ENCODE measurements at places on chromosomes 4 and X. TPM values are rescaled to one million over a fixed set of nuclear protein-coding genes. Genes with fewer than 3 reads are reported as not detected.

- DNase-seq, result no peak
Measured at GRCh38 chr4:60857130-60857753, 342.9 kb upstream of the ADGRL3 start.

GRCh38 chr4:170666909-170667308 is 577.2 kb upstream of the AADAT start:
- DNase-seq, result no peak

DNA sequence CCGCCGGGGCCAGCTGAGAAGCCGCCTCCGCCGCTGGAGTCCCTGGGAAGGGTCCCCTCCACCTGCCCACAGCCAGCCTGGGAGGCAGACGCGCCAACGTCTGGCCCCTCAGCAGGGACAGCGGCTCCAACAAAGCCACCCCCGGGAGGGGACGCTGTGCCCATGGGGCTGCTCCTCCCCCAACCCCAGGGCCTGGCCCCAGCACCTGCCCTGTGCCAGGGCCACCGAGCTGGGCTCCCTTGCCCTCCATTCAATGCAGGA is 6.1 kb upstream of the HMX1 start:
- no peak for DNase-seq

DNA sequence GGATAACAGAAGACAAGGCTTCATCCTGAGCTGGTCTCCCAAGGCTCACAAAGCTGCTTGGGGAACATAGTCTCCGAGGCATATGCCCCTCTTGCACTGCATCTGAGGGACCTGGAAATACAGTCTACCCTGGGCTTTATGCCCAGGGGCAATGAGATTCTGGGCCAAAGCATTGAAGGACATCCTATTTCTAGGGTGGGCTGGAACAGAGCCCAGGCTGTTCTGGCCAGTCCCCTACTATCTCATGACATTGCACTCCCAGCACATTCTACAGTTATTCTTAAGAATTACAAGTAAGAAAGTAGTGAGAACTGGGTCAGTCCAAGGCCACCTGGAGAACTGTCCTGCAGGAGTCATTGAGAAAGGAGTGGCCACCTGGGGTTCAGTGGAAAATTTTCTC is 107.6 kb downstream of the USP46 start:
- peak; percentile 83 for DNase-seq

- DNase-seq, result no peak
Measured at GRCh38 chrX:21800344-21800770, 39.1 kb upstream of the MBTPS2 start.

GRCh38 chrX:66731398-66731797 is 92.5 kb upstream of the EDA2R start:
- no peak for DNase-seq

- no peak for DNase-seq
Measured at GRCh38 chr4:2570551-2571222, 34.2 kb downstream of the FAM193A start.

DNA sequence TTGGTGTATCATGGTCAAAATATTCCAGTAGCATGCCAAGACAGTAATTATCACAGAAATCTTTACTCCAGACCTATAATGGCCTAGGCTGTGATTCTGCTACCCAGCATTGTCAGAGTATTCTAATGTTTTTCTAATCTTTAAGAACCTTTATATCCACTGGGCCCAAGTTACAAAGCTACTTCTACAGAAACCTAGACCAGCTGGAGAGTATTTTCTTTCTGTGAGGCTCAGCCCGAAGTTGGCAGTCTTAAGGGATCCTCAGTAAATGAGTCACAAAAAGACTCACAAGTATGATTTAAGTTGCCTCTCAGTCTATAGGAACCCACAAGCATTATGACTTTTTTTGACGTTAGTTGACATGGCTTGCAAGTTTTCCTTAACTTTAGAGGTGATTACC is 638.5 kb upstream of the FAM241A start:
- no peak for DNase-seq

GRCh38 chr4:119841361-119841760 is 212.8 kb upstream of the PDE5A start:
- no peak for DNase-seq

DNA sequence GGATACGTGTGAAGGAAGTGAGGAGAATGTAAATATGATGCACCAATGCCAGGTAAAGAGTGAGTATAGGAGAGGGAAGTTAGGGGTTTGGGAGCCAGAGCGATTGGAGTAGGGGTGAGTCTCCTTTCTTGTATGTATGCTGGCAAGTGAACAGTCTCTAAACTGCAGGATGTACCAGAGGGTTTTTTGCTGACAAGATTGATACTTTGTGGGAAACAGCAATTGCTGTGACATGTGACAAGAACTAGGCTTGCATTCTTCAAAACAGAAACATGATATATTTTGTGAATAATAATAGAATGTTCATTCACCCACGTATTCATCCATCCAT is 706 bp downstream of the CHIC1 start:
- DNase-seq, result no peak

DNA sequence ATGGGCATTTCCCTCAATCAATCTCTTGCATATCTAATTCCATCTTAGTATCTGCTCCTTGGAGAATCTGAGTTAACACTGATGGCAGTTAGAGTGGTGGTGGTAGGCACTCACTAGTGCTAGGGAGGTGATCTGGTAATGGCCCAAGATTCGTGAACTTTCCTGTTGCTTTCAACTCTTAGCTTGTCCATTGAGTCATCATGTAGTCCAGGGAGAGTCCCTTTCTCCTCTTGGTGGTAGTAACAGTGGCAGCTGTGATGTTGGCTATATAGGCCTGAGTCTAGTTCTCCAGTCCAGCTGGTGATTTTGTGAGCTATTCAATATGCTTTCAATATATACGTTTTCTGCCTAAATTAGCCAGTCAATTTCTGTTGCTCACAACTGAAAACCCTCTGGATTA is 7.0 kb upstream of the XKRX start:
- no peak for DNase-seq

DNA sequence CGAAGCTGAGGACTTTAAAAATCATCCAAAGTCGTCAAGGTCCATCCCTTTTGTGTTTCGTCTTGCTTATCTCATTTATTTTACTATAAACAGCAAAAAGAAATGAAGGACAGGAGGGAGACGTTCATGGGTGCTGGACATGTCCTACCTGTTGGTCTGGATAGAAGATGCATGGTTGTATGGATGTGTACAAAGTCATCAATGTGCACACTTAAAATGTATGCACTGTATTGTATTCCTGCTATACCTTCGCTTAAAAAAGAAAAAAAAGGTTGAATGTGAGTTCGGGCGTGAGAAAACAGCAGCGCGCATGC is 313 bp upstream of the BLOC1S4 start:
- DNase-seq, result no peak

DNA sequence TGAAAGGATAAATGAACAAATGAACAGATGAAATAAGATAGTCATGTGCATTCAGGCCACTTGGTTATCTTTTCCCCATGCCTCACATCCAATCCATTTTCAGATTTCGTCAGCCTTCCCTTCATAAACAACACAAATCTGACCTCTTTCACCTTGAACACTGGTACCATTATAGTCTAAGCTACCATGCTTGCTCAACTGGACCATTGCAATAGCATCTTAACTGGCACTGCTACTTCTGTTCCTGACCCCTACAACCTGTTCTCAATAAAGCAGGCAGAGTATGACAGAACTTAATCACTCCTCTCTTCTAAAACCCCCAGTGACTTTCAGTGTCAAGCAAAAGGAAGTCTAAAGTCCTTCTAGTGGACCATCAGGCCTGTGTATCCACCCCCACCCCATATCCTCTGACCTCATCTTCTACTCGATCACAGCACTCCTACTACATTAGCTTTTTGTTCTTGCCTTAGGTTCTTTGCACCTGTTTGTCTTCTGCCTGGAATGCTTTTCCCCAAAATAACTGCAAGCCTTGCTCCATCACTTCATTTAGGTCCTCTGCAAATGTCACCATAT is 40.7 kb downstream of the LARP7 start:
- DNase-seq, result no peak

- DNase-seq, result no peak
Measured at GRCh38 chrX:39238006-39238405, 436.7 kb downstream of the MID1IP1 start.

DNA sequence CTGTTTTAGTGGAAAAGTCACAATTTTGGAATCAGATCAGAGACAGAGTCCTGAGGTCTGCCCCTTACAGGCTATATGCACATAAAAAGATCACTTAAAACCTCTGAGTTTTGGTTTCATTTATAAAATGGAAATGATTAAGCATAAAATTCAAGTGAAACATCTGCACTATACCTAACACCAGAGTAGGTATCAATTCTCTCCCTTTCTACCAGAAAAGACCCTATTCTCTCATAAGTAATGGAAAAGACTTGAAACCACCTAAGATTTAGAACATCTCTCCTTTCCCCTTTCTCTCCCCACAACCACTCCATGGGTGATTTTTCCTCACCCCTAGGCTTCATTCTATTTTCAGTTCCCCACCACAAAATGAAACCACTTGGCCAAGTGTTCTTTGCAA is 907 bp downstream of the LHFPL1 start:
- no peak for DNase-seq

DNA sequence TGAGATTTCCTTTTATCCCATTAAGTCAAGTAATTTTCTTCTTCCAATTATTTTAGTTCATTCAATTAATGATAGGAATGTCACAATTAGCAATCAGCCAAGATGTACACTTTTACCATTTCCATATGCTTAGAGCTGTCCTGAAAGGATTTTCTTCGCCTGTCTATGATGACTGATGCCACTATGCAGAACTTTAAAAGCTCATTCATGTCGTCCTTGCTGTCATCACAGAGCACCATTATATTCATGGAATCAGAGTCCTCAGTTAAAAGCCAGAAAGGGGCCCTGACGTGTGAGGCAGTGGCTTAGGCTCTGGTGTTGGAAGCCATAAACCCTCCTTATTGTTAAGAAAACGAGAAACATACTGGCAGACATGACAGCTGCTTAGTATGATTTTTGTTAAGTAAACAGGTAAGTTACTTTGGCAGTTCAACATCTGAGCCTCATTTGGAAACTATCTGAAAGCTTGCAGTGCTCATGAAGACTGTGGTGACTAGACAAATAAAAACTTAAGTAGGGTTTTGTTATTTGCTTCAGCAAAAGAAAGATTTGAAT is 73.1 kb downstream of the HHIP start:
- no peak for DNase-seq

DNA sequence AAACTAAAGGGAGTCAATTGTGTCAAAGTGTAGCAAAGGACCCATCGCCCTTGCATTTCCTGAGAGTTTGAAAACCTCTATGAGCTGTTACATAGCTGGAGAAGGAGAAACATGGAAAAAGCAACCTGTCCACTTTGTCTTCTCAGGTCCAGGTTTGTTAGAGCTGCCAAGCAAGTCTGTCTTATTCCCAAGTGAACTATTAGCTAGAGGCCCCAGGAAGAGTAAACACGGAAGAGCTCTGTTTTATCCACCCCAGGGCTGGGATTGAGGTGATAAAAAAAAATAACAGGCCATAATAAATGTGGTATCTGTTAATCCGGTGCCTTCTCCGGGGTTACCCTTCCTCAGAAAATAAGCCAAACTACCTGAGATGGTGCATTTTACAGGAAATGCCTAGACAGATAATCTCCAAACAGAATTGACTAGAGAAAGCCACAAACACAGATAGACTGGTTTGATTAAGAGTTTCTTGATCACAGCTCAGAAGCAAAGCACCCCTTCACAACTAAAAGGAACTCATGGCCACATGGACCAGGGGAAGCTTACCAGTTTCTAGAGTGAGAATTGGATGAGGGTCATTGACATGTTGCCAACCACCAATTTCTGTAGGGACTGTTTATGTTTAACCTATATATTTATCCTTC is 35.9 kb upstream of the RELL1 start:
- DNase-seq, result no peak

DNA sequence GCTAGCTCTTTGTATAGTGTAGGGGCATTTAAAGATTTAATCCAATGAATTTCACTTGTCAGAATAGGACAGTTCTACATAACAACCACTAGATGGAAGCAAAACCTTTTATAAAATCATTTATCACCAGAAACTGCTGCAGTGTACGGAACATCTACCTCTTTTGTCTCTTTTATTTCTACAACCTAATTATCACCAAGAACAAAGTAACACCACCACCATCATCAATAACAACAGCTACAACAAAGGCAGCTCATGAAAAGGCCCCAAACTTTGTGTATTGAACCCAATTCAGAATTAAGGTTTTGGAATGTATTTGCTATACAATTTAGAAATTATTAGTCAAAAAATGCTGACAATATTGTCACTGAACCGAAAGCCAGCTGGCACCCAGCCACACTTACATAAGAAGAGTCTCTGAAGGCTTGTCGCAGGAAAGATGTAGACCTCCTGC is 260.9 kb upstream of the RPS6KA3 start:
- DNase-seq, result no peak

DNA sequence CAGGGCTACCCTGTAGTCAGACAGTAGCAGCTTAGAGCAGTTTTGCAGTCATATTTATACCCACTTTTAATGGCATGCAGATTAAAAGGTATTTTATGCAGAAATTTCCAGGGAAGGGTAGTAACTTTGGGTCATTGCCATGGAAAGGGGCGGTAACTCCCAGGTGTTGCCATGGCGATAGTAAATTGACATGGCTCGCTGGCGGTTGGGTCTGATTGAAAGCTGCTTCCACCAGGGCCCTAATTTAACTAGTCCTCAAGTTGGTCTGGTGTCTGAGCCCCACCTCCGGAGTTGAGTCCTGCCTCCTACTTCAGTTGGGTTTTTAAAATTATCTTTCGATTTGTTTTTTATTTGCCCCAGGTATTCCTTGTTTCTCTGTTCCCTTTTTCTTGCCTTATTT is 70.1 kb downstream of the NAA11 start:
- DNase-seq, result no peak

DNA sequence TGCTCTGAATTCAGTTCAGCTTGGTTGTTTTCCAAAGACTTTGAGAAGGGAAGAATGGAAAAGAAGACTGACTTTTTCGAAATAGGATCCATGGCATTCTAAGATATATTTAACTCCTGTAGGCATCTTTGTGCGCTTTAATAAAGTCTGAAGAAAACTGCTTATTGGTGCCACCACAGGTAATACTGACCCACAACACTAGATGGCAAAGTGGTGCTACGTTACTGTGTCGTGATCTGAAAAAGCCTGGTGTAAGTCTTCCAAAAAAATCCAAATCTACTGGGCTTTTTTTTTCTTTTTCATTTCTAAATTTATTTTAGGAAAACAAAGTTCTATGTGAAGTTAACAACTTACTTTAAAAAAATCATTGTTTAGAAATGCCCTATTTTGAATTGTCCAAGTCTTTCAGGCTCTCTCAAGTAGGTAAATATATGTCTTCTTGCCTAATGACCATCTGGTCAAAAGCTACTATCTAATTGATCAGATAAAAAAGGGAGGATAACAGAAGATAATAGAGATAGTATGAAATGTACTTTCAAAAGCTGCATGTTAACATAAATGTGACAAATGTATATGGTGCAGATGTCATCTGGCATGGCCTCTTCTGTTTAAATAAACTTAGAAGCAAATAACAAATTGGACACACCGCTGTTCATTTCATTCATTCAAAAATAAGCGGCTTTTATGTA is 47.0 kb upstream of the MID1IP1 start:
- DNase-seq, result no peak

- DNase-seq, result no peak
Measured at GRCh38 chrX:109281483-109282275, 200.2 kb downstream of the GUCY2F start.

Gene HSFX1
- 2.0 TPM for total RNA-seq

Gene PRICKLE3
- 10.3 TPM for total RNA-seq

Gene CSN3
- not detected for total RNA-seq

Gene MSANTD1
- total RNA-seq, result 1.1 TPM

Gene EREG
- 0.05 TPM for total RNA-seq

Gene GPRIN3
- total RNA-seq, result 7.3 TPM

Gene ZNF182
- total RNA-seq, result 2.8 TPM

Gene FAM184B
- 0.03 TPM for total RNA-seq

Gene CNGA1
- 0.89 TPM for total RNA-seq

Gene LANCL3
- 0.75 TPM for total RNA-seq

All from cardiac septum (tissue), 1 donor.